ENCODE measurements at places on chromosomes 3 and 15.

GRCh38 chr15:75347222-75348033, 589 bp downstream of the NEIL1 start:
- DNase-seq, result peak; percentile 39

DNA sequence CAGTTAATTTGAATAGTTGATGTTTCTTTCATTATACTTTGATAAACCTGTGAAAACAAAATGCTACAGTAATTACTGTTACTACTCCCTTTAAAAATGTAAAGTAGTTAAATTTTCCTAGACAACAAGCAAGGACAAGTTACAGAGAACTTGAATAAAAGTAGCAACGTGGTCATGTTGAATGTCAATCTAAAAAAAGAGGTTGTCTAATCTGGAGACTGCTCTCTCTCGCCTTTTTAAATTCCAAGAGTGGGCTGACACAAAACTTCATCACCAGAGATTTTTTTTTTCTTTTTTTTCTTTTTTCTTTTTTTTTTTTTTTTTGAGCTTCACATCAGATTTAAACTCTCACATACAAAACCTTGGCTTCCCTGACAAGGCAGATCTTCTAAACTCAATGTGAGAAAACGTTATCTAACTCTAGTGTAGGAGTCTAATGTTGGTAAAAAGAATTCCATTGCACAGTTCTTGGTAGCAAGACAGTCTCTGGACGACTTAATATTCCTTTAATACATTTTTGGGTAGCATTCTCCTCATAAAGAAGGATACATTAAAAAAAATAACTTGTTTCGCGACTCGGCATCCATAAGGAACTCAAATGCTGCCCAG, 4.1 kb downstream of the FOXP1 start:
- no peak for DNase-seq

- no peak for DNase-seq
Observed at GRCh38 chr3:107604057-107604822, 81.5 kb downstream of the BBX start.

- DNase-seq, result no peak
Observed at GRCh38 chr15:25776071-25776746, 86.9 kb downstream of the ATP10A start.

DNA sequence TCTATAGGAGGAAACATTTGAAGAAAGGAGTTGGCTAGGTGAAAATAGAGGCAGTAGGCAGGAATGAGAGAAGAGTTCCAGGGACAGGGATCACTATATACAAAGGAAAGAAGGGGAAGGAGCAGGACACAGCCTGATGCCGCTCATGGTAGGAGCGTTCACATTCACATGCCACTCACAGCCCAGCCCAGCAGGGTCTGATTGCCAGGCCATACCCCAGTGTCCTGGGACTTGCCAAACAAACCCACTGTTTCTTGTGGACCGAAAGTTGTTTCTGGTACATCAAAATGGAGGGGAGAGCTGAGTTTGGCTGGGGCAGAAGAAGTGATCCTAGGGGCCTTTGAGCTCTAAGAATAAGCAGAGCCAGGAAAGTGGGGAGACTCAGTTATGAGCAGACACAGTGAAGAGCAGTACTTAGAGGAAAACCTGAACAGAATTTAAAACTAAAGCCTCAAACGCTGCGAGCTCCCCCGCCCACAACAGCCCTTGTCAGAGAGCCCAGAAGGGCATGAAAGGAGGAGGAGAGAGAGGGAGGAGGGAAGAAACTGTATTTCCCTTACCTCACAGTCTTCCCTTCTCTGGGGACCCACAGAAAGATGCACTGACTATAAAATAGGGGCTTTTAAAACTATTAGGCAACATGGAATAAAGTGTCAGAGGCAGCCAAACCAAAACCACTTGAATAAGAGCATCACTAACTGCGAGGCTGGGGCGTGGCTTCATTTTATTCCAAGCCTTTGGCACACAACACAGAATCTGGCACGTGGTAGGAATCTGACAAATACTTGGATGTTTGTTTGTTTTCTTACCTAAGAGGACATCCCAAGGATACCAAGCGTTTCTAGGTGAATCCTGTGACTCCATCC, 129.0 kb downstream of the RPL22L1 start:
- peak; percentile 83 for DNase-seq

DNA sequence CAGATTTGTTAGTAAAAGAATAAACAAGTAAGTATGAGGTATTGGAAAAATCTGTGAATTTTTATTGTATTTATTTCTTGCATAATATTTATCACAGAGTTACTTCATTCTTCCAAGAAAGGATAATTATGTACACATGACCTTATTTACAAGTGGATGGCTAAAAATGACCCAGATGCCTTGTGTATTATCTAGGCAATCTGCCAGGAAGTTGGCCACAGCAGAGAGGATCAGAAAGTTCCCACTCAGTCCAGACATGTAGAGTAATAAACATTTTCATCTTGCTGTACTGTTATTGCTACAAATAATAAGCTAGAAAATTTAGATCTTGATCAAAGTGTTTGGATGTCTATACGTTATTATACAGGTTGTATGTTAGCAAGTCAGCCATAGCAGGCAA, 317.1 kb downstream of the EPHA6 start:
- DNase-seq, result no peak

DNA sequence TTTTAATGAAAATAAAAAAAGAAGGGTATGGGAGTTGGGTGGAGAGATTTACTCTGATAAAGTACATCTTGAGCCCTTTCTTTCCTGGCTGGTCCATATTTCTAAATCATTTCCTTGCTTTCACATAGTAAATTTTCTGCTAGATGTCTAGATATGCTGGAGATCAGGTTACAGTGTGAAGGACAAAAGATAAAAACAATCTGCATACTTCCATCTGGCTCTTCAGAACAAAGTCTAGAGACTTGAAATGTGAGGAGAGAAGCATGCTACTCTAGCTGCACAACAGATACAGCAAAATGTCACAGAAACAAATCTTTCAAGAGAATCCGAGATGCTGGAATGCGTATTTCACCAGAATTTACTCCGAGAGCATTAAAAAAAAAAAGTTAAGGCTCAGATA, 42.2 kb downstream of the FOXP1 start:
- DNase-seq, result no peak

GRCh38 chr3:186979852-186980251, 49.5 kb downstream of the ST6GAL1 start:
- DNase-seq, result no peak

DNA sequence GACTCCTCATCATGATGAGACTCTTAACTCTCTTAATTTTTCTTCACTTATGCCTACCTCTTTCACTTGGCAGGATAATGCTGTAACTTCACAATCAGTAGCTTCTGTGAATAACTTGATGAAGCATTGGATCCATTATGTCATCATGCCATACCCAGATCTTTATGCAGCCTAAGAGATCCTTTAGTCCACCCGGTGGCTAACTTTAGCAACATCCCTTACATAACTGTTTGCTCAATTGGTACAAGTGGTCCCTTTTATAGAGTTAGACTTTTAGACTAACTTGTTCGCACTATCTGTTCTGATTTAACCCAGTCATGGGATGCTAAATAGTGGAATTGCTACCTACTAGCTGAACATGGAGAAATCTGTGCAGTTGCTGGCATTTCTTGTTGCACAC, 184.5 kb downstream of the USP13 start:
- no peak for DNase-seq

- DNase-seq, result no peak
Observed at GRCh38 chr3:45553469-45553974, 41.0 kb upstream of the LIMD1 start.

DNA sequence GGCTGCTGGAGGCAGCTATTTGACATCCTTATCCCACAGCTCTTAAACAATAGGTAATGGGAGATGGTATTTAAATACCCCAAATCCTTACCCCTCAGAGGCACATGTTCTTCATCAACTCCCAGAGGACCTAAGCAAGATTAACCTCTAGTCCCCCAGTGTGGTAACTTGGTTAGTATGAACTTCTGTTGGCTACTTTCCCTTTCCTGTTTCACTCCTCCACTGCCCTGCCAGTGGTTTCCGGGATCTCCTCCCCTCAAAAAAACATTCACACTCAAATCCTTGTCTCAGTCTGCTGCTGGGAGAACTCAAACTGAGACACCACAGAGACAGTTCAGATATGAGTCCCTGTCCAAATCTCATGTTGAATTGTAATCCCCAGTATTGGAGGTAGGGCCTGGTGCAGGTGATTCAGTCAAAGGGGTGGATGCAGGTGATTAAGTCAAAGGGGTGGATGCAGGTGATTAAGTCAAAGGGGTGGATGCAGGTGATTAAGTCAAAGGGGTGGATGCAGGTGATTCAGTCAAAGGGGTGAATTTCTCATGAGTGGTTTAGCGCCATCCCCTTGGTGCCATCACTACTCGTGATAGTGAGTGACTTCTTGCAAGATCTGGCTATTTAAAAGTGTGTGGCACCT, 335.0 kb upstream of the CTNNB1 start:
- DNase-seq, result no peak

- DNase-seq, result no peak
Observed at GRCh38 chr3:116517308-116517707, 72.0 kb upstream of the LSAMP start.

GRCh38 chr15:51750792-51751696, at the start of gene TMOD2:
TMOD2 (plus strand) TSS chr15:51751597; CDS start chr15:51766442, 14,845 bp downstream.
- DNase-seq, result no peak

- DNase-seq, result no peak
Observed at GRCh38 chr15:72206677-72207000, 9.1 kb upstream of the GRAMD2A start.

DNA sequence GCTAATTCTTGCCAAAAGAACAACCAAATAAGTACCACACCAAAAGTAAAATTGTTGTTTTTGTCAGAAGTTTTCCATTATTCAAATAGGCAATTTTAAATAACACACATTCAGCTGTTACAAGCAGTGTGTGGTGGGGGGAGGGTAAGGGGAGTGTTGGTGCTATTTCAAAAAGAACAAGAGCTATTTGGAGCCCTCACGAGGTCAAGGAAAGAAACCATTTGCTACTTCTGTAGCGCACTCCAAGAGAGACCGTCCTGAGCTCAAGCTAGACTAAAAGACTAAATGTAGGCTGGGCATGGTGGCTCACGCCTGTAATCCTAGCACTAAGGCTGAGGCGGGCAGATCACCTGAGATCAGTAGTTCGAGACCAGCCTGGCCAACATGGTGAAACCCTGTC, 21.2 kb upstream of the IGF2BP2 start:
- no peak for DNase-seq

- DNase-seq, result no peak
Observed at GRCh38 chr3:134517791-134518190, 31.9 kb downstream of the CEP63 start.

DNA sequence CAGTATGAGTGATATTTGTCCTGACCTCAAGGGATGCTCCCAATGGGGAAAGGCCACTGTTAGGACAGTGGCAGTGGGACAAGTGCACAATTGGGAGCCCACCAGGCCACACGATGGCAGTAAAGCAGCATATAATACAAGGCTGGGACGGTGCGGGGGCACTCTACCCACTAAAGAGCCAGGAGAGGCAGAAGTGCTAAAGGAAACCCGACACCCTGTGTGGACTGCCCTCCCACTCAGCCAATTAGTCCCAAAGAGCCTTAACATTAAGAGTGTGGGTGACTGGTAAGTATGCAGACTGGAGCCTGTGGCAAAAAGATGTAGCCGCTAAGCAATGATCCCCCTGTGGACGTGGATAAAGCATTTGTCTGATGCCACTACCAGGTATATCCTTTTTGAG, 8.2 kb upstream of the ZNF589 start:
- peak; percentile 74 for DNase-seq

GRCh38 chr3:65020281-65021160, 332.7 kb upstream of the ADAMTS9 start:
- no peak for DNase-seq

- no peak for DNase-seq
Observed at GRCh38 chr15:60551147-60551780, 72.3 kb upstream of the ICE2 start.

DNA sequence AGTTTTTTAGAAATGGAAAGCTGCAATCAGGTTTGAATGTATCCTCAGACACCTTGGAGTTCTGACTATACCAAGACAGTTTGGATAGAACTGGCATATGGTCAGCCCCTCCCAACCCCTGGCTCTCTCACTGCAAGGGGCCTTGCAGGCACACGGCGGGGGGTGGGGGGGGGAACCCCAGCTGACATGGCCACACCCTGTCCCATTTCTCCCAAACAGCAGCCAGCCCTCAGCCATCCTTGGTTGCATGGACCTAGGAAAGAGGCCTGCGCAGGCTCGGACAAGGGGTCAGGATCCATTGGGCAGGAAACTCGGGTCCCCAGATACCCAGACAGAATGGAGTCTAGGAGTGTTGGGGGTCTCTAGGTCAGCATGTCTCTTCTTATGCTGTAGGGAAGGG, 14.5 kb downstream of the CAND2 start:
- no peak for DNase-seq

- no peak for DNase-seq
Observed at GRCh38 chr3:70583682-70584081, 271.2 kb upstream of the MDFIC2 start.

DNA sequence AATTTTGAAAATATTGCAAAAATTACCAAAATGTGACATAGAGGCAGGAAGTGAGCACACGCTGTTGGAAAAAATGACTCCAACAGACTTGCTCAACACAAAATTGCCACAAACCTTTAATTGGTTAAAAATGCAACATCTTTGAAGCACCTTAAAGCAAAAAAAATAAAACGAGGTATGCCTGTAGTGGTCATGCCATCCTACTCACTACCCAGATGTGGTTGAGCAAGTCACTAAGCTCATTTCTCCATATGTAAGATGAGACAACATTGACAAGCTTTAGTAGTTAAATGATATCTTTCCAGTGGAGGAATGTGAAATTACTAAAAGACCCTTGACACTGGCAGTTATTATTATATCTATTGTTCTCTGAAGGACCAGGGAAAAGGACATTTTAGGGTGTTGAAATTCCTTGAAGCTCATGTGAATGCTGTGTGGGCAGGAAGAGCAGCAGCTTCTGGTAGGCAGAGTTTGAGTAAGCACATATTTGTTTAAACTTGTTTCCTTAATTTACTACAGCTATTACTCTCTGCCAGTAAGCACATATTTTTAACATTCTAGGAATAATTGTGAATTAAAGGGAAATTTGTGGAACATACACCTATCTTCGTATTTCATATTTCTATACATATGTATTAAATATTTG, 131.6 kb upstream of the P2RY1 start:
- no peak for DNase-seq

DNA sequence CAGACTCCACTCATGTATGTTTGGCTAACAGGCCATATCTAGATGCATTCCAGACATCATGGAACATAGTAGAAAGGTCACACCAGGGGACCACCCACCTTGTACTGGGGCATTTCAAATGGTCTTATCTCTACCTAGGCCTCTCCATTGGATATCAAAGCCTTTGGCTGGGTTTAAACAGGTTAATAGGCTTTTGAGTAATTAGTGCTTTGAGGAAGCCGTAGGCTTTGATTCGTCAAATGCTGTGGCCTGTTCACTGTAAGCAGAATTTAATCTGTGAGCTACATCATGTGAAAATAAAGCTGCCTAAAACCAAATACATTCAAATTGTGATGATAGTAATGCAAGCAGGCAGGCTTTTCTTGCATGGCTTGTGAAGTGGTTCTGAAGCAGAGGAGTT, 129.5 kb downstream of the ST8SIA2 start:
- no peak for DNase-seq

GRCh38 chr15:38514601-38515000, 50.0 kb downstream of the RASGRP1 start:
- DNase-seq, result no peak
